ENCODE measurements at places on chromosomes 16 and 17.

DNA sequence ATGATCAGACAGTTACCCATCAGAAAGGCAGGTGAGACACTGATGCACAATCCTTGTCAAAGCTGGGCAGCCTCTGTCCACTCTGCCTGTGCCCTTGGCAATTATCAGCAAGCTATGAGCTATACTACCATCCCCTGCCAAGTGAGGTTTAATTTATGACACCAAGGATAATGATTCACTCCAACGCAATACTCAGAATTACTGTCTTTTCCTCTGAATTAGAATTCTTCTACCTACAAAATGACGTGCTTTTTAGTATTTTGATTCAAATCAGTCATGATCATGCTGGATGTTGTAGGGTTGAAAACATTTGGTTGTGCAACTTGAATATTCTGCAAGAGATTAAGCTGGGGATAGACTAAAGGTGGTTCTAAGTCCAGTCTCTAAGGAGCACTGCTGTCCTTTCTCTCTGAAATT is 116.8 kb upstream of the SOX9 start:
- DNase-seq: no peak

GRCh38 chr17:32386844-32387243 is 36.9 kb downstream of the ZNF207 start:
- no peak for DNase-seq

DNA sequence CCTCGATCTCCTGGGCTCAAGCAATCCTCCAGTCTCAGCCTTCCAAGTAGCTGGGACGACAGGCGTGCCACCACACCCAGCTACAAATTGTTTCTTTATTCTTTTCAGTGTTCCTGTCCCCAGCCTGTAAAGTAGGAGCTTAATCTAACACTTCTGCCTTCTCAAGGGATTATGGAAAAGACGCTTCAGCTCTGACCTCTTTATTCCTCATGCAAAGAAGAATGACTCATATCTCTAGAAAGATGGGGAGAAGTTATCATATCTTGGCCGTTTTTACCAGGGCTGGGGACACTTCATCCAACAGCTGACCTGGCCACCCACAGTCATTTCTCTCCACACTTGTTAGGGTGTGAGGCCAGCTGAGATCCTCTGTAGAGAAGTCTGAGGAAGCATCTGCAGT is 172.6 kb downstream of the HAPSTR1 start:
- no peak for DNase-seq

DNA sequence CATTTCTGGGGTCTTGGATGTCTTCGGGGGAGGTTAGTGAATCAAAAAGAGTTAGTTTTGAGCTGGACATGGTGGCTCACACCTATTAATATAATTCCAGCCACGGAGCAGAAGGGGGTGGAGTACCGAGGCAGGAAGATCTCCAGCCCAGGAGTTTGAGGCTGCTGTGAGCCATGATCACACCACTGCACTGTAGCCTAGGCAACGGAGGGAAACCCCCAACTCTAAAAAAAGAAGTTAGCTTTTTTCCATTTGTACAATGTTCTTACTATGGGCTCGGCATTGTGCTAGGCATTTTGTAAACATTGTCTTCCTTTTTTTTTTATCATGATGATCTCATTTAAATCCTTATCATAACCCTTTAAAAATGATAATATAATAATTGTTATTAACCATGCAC is 8.3 kb upstream of the SNF8 start:
- DNase-seq: peak; percentile 6

GRCh38 chr17:74536890-74537289 is 5.6 kb upstream of the CD300LB start:
- DNase-seq: no peak

DNA sequence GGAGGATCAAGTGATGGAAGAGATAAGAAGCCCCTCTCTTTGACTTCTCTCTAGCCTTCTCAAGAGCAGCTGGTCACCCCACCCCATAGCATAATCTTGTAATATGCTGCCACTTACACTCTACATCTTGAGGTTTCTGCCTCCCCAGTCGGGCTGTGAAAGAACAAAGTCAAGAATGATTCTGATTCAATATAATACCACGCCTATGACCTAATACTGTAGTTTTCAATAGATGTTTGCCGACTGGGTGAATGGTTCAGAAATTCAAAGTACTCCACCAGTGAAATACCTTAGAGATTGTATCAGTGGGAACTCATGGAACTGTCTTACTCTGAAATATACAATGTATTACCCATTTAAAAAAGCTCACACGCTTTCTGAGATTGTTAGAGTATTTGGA is 93.0 kb upstream of the ZFHX3 start:
- DNase-seq: no peak

GRCh38 chr16:59719121-59719520 is 985.0 kb upstream of the GOT2 start:
- no peak for DNase-seq
